ENCODE measurements at places on chromosomes 4 and X.
A peak's percentile ranks its signal among the peaks of the same experiment; 100 is the strongest.

GRCh38 chr4:181077341-181077740 is 1165.9 kb upstream of the TENM3 start:
- no peak for DNase-seq

DNA sequence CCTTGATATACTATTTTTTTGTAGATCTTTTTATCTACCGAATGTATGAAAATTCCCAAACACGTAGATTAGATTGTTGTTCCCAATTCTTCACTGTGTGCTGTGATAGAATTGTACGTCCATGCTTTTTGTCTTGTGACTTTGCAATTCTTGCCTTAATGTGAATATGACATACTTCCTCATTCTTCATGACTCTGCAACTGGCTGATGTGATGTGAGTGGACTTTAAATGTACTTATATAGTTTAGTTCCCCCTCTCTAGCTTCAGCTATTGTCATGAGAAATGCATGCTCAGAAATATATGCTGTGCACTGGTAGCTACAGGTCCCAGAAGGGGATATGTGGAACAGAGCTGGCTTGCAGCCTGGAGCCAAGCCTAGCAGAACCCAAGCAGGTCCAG is 89.4 kb downstream of the FTHL17 start:
- no peak for DNase-seq

- DNase-seq, result no peak
These were observed 168.9 kb downstream of the DCTD start for GRCh38 chr4:182748283-182748682.

DNA sequence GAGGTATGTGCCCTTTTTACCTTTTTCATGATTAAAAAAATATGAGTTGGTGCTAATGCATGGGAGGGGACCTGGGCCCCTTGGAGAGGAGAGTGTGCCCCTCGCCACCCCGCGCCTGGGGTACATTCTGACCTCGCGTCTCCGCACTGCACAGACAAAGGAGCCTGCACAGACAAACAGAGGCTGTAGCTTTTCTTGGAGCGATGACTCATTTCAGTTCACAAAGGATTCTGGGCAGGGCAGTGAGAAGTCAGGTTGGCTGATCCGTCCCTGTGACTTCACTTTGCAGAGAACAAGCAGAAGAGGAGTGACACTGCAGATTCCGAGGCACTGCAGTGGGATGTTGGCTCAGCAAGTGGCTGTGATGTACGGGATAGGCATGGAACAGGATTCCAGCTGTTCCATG is 82.9 kb downstream of the STOX2 start:
- DNase-seq, result peak; percentile 72

DNA sequence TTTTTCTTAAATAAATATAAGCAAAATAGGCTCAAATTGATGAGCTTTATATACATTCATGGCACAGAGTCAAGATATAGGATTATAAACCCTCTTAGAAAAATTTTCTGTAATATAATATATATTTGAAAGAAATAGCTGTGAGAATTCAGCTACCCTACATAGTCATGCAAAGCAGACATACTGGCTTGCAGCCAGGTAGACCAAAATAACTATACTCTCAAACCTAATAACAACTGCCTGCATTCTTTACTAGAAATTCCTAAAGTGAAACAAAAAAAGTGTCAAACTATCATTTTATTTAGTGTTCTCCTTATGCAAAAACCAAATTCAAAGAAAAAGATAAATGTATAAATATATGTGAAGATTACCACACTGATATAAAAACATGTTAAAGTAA is 1390.2 kb downstream of the C4orf33 start:
- DNase-seq, result no peak

- DNase-seq, result no peak
These were observed 2603.2 kb downstream of the PCDH7 start for GRCh38 chr4:33323393-33323792.

- no peak for DNase-seq
These were observed 78.3 kb upstream of the STIM2 start for GRCh38 chr4:26782168-26782829.

DNA sequence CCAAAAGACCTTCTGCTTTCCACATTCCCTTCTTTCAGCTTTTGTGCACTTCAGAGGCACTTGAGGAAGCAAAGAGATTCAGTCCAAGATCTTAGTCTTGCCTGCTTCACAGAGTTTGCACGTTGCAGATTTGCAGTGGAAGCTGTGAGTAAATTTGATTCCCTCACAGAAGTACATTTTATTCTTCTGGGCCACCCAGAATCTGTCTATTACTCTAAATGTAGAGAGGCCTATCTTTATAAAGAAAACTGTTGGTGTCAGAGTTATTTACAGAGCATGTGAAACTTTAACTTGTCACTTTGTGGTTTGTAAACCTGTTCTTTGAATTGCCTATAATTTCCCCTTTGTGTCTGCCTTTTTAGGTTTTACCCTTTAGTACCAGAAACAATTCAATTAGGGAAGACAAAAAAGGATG is 15.5 kb downstream of the SPRY1 start:
- no peak for DNase-seq

DNA sequence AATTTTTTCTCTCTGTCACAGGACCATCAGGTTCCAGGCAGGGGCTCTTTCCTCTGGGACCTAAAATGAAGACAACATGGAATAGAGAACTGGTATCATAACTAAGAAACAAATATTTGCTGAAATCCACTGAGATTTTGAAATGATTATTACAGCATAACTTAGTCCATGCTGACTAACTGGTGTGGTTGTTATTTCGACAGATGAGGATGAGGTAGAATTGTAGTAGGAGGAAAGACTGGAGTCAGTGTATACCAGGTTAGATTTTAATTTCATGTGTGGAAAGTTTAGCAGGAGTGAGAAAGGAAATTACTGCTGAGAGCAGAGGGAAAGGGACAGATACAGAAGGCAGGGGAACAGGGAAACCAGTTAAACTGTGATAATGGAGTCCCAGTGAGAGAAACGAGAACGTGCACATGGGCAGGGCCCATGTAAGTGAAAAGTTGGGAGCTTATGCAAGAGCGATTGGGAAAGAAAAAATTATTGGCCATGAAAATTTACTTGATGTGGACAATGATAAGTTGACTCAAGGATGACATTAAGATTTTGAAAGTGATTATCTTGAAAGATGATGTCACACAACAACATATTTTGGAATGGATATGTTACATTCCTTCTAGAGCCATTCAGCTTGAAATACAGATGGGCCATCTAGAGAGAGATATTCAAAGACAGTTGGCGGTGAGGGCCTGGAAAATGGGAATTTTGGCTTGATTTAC is 98.7 kb upstream of the DDIT4L start:
- no peak for DNase-seq

- DNase-seq, result no peak
These were observed 461 bp downstream of the FBXW7 start for GRCh38 chr4:152535360-152535902.

DNA sequence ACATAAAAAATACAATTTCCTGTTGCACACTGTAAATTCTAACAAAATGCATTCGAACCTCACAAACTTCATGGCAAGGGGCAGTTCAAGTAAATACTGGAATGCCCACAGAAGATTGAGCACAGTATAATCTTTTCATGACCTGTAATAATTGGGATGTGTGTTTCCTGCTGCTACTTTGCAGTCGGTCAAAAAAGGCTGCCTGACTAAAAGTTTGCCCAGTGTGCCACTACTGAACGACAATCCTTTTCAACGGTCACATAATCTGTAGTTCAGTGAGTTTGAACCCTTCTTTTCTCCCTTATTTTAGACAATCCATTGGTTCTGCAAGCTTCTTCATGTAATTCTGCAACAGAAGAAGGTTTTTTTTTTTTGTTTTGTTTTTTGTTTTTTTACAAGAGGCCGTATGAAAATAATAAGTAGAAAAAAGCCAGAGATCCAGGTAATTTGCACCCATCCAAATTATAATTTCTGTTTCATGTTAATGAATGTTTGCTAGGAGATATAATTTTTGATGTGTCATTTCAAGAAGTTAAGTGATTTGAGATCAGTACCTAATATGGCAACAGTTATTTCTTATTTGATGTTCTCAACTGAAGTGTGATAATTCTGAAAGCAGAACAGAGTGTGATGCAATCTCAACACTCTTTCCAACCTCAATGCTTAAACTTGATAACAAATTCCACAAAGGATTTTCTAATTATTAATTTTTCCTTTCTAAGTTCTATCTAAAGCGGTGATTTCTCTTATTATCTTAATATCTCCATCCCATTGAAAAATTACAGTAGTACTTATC is 237.6 kb downstream of the FSTL5 start:
- DNase-seq, result no peak

DNA sequence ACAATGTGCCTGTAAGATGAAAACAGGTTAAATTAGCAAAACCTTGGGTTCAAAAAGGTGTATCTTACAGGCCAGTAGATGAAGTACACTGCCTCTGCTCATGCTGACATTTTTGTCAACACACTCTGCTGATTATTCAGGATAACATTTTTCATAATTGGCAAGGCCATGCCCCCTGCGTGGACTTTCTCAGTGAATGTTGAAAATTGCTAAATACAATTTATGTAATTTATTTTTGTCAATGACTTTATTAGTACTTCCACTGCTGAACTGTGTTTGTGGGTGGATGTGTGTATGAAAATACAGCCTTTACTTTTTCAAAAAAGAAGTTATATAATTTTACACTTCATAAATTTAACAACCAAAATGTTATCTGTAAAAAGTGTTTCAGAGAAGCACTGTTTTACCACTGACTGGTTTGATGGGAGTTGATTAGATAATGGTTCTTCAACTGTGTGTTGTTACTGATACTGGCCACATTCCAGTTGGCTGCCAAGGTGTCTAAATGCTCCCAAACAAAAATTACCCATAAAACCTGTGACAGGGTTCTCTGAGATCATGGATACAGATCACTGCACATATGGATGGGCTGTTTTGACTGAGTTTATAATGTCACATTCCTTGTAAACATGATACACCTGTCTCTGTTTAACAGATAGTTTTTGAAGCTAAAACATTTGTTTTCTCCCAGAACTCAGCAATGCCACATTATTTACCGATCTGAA is 151.9 kb upstream of the SLC7A11 start:
- DNase-seq, result no peak

DNA sequence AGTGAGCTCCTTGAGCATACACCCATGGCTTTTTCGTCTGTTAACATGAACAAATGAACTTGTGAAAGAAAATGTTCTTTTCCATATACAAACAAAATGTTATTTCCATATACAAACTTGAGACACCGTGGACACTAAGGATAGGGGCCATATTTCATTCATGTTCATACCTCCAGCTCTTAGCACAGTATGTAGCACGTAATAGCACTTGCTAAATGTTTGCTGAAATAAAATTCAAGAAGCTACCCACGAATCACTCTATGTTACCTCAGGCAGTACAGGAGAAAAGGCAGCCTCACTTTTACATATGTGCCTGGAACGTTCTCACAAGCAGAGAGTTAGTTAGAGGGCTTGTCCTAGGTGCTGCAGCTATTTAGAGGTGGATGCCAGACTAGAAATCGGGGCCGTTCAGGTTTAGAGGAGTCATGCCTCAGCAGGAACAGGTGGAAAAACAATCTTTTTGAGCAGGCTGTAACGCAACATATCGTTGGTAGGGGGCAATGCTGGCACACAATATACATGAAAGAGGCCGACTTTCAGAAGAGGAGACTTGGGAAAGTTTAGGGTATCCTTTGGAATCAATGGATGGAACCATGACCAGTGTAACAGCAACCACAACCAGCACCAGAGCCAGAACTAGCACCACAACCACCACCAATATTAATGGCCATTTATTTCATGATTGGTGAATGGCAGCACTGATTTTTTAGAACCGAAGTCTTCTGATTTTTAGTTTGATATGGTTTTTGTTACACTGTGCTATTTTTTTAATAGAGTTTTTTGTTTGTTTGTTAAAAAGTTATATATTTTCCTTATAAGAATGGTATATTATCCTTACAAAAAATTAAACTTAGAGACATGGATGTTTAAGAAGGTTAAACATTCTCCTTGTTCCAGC is 14.8 kb upstream of the PAQR3 start:
- DNase-seq, result no peak

GRCh38 chr4:74531963-74532794 is 87.2 kb downstream of the AREG start:
- peak; percentile 88 for DNase-seq

- DNase-seq, result no peak
These were observed 149.1 kb downstream of the SLC39A8 start for GRCh38 chr4:102196221-102196620.

- no peak for DNase-seq
These were observed 19.2 kb downstream of the CC2D2A start for GRCh38 chr4:15488658-15489470.

DNA sequence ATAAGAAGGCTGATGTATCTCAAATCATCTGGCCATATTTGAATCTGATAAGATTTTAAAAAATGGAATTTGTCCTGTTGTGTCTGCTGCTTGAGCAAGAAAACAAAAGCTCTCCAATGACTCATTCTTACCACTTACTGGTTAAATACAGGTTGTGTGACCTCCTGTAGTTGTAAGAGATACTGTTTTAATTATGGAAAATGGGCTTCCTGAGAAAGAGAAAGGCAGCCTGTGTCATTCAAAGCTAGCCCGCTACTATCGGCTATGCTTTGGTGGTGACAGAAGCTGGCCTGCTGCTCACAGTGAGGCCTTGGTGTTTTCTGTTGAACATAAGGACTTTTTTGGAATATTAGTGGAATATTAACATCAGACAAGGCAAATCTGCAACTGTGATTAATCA is 1722.1 kb upstream of the PCDH10 start:
- no peak for DNase-seq

GRCh38 chr4:158172261-158173258 is at the start of gene GASK1B:
TSS of gene GASK1B (minus strand) at chr4:158173025. CDS start at chr4:158171375, 1,650 bp downstream.
- DNase-seq, result peak; percentile 62

GRCh38 chr4:80586716-80587115 is 251.2 kb downstream of the CFAP299 start:
- no peak for DNase-seq

DNA sequence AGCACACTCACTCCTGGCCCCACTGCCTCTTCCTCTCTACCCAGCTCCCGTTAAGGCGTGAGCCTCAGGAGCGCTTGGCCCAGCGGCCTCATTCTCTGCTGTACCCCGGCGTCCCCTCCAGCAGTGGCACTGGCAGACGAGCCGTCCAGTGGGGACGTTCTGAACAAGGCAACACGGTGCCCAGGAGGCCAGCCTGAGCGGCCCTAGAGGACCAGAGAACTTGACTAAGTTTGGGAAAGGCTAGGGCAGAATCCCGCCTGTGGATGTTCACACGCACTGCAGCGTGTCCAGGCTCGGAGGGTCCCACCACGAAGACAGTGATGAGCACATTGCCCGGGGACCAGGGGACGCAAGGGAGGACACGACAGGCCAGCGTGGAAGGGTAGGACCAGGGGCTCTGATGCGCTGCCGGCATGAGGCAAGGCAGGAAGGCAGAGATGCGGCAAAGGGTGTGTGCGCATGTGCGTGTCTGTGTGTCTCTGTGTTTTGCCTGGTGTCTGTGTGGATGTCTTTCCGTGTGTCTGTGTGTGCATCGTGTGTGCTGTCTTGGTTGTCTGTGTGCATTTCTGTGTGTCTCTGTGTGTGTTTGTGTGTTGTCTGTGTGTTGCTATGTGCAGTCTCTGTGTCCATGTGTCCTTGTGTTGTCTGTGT is 89.4 kb downstream of the ABLIM2 start:
- no peak for DNase-seq

- no peak for DNase-seq
These were observed 12.0 kb upstream of the WDR19 start for GRCh38 chr4:39170301-39170700.

GRCh38 chrX:6505960-6506359 is 29.0 kb downstream of the VCX3A start:
- DNase-seq, result no peak
